ENCODE measurements at places on chromosomes 1 and 21. TPM values are rescaled to one million over a fixed set of nuclear protein-coding genes. Genes with fewer than 3 reads are reported as not detected.
A peak's percentile ranks its signal among the peaks of the same experiment; 100 is the strongest.

DNA sequence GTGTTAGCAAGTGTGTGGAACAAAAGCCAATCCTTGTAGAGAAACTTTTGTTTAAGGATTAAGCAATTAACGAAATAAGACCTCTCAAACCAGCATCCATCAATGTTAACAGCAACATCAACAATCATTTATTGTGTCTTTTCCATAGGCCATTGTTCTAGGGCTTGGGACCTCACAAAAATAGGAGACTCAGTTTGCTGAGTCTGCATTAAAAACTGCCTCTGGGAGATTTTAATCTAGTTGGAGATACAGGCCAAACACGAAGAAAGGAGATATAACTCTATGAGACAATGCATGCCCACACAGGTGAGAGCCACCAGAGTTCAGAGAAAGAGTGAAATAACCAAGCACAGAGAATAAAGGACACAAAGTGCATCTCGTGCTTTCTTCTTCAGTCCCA, 14.4 kb upstream of the SELP start:
- no peak for DNase-seq

DNA sequence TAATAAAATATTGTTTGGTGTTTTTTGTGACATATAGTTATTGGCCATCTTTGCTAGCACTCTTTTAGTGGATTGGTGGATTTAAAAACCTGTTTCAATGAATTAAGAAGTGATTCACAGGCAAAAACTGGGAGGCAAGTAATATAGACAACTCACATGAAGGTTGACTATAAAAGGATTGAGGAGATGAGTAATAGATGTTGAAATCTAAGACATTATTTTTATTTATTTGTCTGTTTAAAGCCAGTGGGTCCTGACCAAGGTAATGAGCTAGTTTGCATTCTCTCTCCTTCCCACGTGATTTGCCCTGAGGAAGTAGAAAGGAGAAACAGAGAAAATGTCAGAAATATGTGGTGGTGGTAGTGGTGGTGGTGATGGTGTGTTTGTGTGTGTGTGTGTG, 351.5 kb upstream of the ZP4 start:
- DNase-seq: no peak

The KPRP gene
- total RNA-seq: not detected

- DNase-seq: no peak
These were observed 22.5 kb downstream of the MAN1A2 start for GRCh38 chr1:117389779-117390178.

The ADAMTSL4 gene
- total RNA-seq: 212 TPM

DNA sequence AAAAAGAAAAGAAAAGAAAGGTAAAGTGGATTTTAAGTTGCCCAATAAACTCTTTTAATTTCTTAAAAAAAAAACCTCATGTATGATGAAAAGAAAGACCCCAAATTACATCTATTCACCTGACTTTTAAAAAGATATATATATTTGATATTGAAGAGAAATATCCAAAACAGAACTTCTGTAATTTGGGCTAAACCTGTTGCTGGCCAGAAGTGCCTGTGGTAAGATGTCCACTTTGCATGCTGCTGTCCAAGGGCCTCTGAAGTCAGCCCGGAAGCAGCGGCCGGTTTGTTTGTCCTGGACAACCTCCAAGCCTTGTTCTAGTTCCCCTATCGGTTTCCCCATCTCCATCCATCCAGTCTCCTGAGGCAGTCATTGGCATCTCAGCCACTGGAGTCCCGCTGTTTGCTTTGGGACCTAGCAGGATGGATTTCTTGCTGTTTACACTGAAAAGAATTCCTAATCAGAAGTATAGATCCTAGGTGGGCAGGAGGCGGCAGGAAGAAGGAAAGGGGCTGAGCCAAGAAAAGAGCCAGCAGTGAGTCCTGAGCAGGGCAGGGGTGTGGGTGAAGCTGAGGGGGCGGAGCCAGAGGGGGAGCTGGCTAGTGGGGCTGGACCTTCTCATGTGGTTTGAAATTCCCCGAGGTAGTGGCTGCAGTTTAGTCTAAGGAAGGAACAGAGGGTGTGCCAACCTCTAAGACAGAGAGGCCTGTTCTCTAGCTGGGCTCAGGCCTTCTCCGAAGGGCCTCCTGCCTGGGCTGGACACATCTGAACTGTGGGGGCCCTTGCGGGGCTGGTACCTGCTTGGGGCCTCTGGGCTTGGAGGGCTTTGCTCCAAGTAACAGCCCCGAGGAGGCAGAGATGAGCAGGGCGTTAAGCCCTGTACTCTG, 3.3 kb downstream of the NCMAP start:
- no peak for DNase-seq

DNA sequence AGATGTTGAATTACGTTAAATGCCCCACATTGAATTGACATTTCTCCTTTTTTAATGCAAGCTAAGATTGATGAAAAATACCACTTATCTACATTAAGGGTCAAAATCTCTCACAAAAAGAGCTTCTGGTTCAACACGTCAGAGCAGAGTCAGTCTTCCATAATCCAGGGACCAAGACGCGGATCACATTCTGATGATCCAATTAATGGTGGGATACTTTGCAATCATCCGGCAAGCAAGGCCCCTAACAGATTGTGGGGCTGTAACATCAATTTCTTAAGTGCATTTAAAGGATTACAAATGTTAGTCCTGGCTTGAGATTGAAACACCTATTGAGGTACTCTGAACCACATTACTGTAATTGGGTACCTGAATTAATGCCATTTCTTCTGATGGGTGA, 120.2 kb upstream of the ESRRG start:
- no peak for DNase-seq

DNA sequence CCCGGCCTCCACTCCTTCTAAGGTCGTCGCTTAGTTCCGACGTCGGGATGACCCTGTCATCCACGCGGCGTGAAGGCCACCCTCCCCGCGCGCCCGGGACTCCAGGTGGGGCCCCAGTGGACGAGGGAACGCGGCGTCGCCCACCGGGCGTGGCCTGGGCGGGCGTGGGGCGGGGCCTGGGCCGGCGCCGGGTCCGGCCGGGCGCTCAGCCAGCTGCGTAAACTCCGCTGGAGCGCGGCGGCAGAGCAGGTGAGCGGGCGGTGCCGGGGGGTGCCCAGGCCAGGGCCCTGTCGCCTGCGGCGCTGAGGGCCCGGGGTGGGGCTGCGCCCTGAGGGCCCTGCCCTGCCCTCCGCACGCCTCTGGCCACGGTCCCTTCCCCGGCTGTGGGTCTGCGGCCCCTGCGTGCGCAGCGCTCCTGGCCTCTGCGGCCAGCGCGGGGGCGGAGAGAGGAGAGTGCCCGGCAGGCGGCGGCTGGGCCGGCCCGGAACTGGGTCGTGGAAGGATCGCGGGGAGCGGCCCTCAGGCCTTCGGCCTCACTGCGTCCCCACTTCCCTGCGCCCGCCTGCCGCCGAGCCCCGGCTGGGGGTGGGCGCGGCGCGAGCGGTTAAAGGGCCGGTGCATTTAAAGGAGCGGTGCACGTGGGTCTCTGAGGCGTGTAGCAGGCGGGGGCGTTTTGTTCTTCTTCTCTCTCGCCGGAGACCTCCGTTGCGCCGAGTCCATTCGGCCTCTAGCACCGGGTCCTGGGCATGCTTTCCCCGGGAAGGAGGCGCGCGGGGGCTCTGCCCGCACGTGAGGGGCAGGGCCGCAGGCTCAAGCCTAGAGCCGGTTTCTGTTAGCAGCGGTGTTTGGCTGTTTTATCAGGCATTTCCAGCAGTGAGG, at the start of gene PSEN2:
PSEN2 (plus strand) TSS at position 216 of the 879 bp plus-strand sequence. CDS start 11,292 bp downstream, outside the sequence.
- peak; percentile 96 for DNase-seq

DNA sequence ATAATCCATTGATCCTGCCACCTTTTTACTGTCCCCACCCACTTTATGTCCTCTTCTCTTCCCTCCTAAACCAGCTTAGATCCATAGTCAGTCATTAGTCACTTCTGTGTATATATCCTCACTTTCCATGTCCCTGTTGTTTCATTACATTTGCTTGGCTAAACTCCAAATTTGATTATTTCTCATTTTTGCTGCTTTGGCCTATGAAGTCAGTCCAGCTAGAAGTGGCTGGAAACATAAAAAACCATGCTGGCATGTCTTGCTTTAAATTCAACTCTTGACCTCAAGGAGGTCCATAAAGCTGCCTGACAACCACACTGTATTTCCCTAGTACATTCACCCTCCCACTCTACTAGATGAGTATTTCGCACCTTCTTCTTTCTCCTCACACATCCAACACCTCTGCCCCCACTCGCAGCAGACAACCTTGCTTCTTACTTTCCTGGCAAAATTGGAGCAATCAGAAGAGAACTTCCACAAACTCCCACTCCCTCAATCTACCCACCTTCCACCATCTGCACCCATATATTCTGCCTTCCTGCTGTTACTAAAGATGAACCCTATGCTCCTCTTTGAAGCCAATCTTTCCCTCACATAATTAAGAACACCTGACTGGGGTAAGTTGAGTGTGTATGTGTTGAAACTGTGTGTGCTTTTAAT, 72.1 kb downstream of the ZNF648 start:
- no peak for DNase-seq

The SLC9A1 gene
- total RNA-seq: 12.7 TPM

DNA sequence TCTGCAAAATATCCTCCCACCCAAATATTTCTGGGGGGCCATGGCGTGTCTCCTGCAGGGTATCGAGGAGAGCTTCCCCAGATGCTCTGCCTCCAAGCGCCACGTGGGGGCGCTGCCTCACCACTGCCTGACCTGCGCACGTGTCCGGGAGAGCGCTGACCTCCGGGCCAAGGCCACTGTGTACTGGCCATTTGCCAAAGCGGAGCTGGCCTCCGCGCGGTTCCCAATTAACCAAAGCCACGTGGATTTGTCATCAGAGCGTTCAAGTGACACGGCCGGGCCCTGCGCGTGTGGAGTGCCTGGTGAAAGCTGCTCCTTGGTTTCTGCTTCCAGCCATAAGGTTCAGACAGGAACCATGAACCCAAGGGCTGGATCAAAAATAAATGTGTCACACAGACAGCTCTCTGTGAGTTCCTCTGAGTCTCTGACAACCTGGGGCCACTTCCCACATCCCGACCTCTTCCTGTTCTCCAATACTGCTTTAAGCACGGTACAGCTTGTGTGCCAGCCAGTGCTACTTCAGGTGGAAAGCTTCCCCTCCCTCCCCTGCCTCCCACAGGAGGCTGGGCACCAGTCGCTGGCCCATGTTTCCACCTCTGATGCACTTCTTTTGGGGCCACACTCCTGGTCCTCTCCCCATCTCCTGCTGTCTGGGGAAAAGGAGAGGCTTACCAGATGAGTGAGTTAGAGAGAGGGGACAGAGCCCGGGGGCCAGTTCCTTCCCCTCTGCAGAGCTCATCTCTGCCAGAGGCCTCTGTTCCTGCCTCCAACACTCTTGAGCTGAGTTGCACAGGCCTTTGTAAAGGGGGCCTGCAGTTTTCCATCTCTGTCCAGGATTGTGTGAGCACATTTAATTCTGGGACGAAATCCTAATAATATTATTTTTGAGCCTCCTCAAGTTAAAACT, 26.1 kb downstream of the ZP4 start:
- peak; percentile 66 for DNase-seq

GRCh38 chr1:206590025-206590758, 22.1 kb downstream of the EIF2D start:
- peak; percentile 49 for DNase-seq

DNA sequence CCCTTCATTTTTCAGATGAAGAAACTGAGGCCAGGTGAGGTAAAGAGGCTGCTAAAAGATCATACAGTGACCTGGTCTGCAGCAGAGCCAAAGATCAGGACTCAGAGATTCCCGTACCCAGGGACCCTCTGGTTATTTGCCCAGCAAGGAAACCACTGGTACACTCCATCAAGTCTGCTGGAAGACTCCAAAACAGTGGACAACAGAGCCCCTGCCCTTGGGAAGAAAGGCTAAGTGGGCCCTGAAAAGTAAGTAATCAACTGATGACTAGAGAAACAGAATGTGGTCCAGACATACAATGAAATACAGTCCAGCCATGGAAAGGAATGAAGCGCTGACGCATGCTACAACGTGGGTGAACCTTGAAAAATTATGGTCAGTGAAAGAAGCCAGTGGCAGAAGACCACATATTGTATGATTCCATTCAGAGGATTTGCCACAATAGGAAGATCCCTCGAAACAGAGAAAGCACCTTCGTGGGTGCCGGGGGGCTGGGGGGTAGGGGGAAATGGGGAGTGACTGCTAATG, 106.4 kb downstream of the ETS2 start:
- no peak for DNase-seq

- no peak for DNase-seq
These were observed 32.8 kb upstream of the COX20 start for GRCh38 chr1:244802556-244803239.

DNA sequence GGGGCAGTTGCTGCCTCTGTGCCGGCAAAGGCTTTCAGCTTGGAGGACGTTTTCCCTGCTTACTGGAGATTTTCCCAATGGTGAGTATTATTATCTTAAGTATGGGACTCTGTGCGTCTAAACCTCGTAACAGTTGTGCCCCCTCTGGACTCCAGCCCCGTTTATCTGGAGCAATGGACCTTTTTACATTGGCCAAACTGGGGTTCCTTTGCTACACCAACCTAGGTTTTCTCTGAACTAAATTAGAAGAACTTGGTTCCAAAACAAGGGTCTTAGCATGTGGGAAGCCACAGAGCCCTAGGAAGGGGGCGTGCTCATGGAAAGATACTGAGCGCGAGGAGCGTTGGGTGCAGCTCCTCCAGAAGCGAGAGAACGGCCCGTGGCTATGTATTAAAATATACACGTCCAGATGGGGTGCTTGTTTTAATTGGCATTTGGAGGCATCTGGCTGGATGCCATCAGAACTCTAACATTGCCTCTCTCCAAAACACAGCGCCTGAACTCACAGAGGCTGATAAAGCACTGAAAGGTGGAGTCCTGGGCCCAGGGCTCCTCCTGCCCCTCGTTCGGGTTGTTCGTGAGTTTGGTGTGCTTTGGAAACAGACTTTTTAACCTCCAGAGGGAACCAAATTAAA, 28.4 kb downstream of the POFUT2 start:
- DNase-seq: no peak

DNA sequence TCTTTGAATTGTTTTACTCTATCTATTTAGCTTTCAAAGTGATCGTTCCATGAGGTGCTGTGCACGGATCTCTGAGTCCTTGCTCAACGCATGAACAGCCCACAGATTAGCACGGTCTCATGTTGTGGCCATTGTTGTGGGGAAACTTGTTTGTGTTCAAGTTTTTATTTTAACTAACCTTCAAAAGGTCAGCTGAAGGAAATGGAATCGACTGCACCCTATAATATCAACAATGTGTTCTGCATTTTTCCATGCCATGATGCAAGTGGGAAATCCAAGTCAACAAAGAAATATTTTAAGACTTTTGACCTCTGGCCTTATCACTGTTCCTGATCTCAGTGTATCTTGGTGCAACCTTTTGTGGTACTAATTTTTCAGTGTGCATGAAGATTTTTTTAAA, 6.1 kb downstream of the SH2D1B start:
- no peak for DNase-seq

The NBPF4 gene
- 6.6 TPM for total RNA-seq

DNA sequence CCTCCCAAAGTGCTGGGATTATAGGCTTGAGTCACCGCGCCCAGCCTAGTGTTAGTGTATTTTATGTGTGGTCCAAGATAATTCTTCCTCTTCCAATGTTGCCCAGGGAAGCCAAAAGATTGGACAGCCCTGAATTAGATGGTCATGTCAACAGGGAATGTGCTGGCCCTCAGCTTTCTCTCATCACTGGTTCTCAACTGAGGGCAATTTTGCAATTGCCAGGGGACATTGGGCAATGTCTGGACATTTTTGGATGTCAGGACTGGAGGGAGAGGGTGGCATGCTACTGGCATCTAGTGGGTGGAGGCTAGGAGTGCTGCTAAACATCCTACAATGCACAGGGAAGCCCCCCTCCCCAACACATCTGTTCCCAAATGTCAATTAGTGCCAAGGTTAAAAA, 95.0 kb downstream of the LAMC2 start:
- no peak for DNase-seq

The CRYAA gene
- total RNA-seq: not detected

GRCh38 chr1:34825455-34826091, 32.8 kb downstream of the GJA4 start:
- no peak for DNase-seq
